Aorta (tissue), 5 donors: ENCODE measurements at places on chromosomes 11 and 22. TPM values are rescaled to one million over a fixed set of nuclear protein-coding genes. Genes with fewer than 3 reads are reported as not detected.

The ZNF214 gene
- 1.5 TPM for total RNA-seq

DNA sequence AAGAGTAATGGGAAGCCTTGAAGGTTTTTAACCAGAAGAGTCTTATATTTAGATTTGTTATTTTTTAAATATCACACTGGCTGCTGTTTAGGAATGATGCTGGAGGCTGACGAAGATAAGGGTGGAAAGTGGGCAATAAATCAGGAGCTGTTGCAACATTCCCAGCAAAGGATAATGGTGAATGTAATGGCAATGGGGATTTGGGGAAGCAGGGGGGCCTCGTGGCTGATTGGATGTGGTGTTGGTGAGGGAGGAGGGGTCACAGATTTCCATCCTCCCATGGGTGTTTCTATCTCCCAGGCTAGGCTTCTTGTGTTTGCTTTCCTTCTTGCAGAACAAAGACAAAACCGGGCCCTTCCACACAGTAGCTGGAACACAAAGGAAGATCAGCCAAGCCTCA is 80.8 kb downstream of the PIWIL4 start:
- DNase-seq, result peak; percentile 52

The MS4A12 gene
- total RNA-seq, result not detected

GRCh38 chr11:103651341-103651998 is 385.0 kb upstream of the DDI1 start:
- DNase-seq, result no peak

- no peak for DNase-seq
These were observed 17.7 kb upstream of the MS4A7 start for GRCh38 chr11:60360621-60361020.

DNA sequence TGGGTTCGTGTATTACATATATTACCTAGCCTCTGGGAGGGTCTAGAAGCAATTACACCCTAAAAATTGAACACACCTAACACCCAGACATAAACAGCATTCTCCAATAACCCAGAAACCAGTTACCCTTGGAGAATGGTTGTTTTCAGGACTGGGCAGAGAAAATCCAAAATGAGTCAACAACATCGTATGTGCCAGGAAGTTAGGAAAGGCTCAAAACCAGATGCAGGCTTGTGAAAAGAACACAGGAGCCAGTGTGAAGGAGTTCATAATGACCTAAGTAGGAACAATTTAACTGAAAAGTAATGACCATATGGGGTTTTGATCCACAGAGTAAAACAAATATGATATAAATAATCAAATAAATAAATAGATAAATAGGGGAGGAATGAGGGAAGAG is 5.1 kb upstream of the CLPB start:
- no peak for DNase-seq

DNA sequence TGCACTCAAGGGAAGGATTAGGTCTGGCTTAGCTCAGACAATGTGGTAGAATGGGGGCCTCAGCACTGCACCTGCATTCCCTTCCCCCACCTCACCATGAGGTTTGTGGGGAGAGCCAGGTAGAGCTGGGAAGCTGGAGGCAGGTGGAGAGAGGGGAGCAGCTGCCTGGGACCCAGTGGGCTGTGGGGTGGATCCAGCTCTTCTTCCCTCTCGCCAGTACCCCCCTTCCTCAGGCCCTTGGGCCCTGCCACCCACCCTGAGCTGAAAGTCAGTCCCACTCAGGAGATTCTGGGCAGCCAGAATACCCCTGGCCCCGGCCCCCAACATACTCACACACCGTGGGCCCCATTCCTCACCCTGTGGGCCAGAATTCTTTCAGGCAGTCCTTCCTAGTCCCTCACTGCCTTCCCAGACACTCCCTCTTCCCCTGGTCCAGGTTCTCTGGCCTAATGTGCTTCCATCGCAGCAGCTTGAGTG is 3.1 kb upstream of the POLD4 start:
- no peak for DNase-seq

The OR10A2 gene
- total RNA-seq, result not detected

GRCh38 chr11:16378906-16379305 is 22.6 kb upstream of the SOX6 start:
- no peak for DNase-seq

The DDIAS gene
- total RNA-seq, result 0.49 TPM

GRCh38 chr11:48047616-48048015 is 67.3 kb downstream of the PTPRJ start:
- DNase-seq, result no peak

GRCh38 chr11:134503596-134503995 is 91.6 kb upstream of the B3GAT1 start:
- DNase-seq, result no peak

GRCh38 chr11:10323793-10324170 is 18.9 kb downstream of the ADM start:
- DNase-seq, result no peak

The UBQLNL gene
- total RNA-seq, result 0.88 TPM
